ENCODE measurements at places on chromosomes 16 and 17.

DNA sequence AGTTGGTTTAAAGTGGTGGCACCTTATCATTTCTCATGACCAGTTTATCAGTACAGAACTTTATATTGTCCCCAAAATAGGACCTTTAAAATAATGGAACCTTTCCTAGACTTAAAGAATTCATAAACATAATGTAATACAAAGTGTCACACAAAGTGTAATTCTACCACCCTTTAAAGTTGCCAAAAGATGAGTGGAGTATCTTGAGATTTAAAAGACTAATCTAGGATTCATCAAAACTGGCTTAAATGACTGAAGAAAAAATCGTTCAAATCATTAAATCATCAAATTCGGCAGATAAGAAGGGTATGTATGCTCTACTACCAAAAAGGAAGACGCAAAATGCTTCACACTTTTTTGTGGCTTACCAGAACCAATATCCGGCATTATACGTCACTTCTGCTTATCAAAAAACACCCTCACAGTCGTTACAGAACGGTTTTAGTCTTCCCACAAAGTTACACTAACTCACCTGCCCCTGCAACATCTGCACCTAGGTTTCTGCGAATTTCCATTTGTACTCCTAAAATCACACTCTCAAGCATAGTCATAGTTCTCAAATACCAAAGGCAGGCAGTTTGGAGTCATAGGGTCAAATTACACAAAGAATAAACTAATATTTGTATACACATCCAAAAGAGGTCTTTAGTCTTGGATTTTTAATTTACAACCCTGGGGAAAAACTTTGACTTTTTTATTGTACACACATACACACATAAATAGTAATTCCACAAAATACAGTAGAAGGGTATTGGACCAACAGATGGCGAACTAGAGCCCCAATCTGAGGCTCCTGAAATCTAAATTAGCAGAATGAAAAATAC is 1.4 kb upstream of the KANSL1 start:
- peak; percentile 86 for DNase-seq

DNA sequence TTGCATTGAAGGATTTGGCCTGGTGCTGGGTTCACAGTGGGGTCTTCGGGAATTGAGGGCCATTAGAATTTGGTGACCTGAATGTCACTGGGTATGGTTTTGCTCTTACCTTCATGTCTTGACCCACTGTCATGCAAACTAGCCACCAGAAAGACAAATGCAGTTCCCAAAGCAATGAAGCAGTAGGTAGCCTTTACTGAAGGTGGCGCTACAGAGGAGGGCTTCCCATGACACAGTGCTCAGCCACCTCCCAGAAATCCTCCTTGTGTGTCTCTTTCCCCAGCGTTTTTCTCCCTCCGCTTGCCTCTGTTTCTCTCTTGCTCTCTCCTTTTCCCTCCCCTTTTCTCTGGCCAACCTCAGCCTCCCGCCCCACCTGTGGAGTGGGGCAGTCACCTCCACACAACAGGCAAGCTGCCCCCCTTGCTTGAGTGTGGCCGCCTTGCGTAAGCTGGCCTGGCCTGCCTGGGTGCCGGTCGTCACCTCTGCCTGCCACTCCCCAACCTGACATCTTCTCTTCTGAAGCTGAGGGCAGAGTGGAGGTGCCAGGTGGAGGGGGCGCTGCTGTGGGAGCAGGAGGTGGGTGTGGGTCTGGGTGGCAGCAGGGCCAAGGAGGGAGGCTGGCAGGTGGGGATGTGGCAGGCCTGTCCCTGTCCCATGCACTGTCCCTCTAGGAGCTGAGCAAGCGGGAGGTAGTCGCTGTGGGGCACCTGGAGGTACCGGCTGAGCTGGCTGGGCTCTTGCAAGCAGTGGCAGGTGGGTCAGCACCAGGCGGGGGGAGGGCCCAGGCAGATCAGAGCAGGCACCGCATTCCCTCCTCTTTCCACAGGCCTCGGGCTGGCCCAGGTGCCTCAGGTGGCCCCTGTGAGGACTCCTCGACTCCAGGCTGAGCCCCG is 34.7 kb downstream of the MYO15A start:
- DNase-seq = no peak

GRCh38 chr17:59456428-59456827 is 109.0 kb upstream of the DHX40 start:
- no peak for DNase-seq

- DNase-seq = peak; percentile 74
Observed at GRCh38 chr17:19306160-19307111, 56.1 kb downstream of the B9D1 start.

- DNase-seq = no peak
Observed at GRCh38 chr16:48075398-48075797, 80.4 kb downstream of the ABCC12 start.
